ENCODE measurements at places on chromosomes 5 and 9. TPM values are rescaled to one million over a fixed set of nuclear protein-coding genes. Genes with fewer than 3 reads are reported as not detected.

- DNase-seq: no peak
Observed at GRCh38 chr9:87236546-87236945, 261.1 kb upstream of the DAPK1 start.

- no peak for DNase-seq
Observed at GRCh38 chr5:111013011-111013410, 58.5 kb upstream of the TSLP start.

GRCh38 chr9:85067792-85068191, 398.3 kb downstream of the NTRK2 start:
- no peak for DNase-seq

DNA sequence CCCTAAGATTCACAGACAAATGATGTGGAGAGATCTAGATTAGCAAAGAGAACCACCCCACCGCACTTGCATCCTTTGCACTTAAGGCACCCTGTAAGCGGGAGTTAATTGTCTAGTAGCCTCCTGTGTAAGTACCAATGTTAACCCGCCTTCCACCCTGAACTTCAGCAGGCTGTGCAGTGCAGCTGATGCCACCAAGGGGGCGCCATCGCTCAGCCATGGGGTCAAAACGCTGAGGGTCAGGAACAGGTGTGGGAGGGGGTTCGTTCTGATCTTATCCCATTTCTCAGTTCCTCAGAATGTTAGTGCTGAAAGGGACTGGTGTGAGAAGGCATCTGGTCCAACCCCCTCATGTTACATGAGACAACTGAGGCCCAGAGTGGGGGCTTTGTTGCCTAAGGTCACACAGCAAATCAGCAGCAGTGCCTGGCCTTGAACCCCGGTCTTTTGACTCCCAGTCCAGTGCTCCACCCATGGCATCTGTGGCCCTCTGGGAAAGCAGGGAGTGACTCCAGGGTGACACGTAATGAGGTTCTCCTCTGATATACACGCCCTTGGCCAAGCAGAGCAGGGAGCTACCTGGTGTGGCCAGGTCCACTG, 57.3 kb downstream of the CYFIP2 start:
- no peak for DNase-seq

GRCh38 chr9:133945314-133945975, 46.7 kb downstream of the VAV2 start:
- DNase-seq: no peak

DNA sequence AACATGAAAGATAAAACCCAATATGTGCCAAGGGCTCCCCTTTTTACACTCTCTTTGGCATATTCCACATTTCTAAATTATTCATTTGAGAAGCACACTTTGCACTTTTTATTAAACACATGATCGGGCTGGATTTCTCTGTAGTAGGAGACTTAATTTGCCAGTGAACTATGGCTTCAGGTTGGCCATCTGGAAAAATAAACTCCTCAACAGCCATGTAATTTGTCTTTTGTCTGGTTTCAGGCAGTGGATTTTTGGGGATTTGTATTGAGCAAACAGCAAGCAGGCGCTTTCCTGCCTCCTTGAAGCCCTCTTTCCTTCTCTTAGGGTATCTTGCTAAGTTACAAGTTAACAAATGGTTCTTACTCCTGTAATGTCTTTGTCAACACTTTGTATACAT, 73.0 kb upstream of the DMRTA1 start:
- no peak for DNase-seq

DNA sequence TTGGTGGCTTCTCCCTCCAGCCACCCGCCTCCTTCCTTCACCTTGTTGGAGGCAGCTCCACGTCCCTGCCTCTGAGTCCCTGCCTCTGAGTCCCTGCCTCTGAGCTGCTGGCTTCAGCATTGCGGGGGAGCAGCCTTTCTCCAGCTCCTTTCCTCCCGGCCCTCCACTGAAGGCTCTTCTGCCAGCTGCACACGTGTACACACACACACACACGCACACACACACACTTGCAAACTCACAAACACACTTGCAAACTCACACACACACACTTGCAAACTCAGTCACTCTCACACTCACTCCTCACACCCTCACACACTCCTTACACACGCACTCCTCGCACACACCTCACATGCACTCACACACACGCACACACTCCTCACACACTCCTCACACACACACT, 45.1 kb downstream of the C9orf50 start:
- DNase-seq: no peak

- no peak for DNase-seq
Observed at GRCh38 chr9:108277216-108277615, 578.6 kb downstream of the ACTL7B start.

GRCh38 chr9:16825331-16825725, 45.1 kb downstream of the BNC2 start:
- no peak for DNase-seq

GRCh38 chr9:95003689-95004410, 277.4 kb downstream of the AOPEP start:
- DNase-seq: no peak

GRCh38 chr5:39186289-39186688, 33.1 kb downstream of the FYB1 start:
- no peak for DNase-seq

- DNase-seq: no peak
Observed at GRCh38 chr5:39024005-39024404, 50.2 kb downstream of the RICTOR start.

GRCh38 chr5:170429014-170429413, 39.8 kb upstream of the KCNMB1 start:
- no peak for DNase-seq

GRCh38 chr5:30926218-30926617, 267.3 kb upstream of the CDH6 start:
- no peak for DNase-seq

GRCh38 chr9:70995511-70995910, 125.9 kb downstream of the TRPM3 start:
- no peak for DNase-seq

GRCh38 chr5:89437450-89438435, 554.8 kb upstream of the MEF2C start:
- DNase-seq: no peak

DNA sequence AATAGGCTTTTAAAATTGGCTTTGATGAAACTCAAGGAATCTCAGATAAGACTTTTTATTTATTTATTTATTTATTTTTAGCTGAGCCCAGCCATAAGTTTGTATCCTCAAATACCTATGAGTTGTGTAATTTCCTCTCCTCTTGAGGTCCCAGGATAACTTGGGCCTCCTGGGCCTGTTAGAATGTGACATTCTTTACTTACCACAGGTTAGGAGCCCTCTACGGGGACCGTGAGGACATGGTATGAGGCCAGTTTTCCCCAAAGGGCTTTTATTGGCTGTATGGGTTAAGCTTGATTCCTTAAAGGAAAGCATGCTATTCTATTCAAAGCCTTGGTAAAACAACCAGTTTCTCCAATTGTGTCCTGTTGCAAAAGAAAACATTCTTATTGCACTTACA, 16.9 kb downstream of the SHISAL2B start:
- no peak for DNase-seq

DNA sequence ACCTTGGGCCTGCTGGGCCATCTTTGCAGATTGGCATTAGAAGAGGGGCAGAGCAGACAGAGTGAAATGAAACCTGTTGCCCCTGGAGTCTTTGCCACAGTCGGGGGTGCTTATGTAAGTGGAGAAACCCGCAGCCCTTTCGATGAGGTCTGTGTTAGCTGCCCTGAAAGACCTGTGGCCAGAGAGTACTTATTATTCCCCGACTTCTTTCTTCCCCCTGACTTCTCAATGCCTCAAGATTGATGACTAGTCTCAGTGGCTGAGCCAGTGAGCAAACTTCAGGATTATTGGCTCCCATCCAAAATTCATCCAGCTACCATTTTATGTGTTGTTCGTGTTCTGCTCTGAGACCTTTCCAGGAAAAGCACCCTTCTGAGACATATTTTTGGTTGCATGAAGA, 7.6 kb downstream of the NTRK2 start:
- no peak for DNase-seq

- DNase-seq: peak; percentile 58
Observed at GRCh38 chr9:136409557-136410455, 608 bp downstream of the ENTR1 start.

DNA sequence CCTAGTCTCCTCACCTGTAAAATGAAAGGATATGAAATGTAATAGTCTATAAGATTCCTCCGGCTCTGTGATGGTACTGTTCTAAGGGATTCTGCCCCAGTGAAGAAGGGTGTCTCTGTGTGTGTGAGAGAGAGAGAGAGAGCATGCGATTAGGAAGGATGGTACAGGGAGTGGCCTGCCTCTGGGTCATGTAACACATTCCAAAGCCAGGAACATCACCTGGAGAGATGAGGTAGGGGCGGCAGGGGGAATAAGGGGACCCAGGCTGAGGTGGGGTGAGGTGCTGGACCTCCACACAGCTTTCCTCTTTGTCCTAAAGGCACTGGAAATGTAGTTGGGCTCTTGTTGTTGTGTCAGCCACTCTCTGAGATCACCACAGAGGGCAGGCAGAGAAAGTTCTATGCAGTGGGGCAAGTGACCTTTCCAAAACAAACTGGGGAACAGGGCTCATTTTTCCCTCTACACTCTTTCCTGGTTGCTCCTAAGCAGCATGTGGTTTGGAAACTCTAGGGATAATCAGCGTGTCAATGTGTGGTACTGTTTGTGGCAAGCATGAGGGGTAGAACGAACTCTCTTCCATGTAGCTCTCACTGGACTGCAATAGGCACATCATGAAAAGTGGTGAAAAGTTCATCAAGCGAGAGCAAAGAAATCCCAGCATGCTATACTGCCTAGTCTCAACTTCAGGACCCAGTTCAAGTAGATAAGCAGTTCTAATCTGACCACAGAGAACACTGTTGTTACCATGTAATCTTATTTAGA, 65.0 kb downstream of the SEMA6A start:
- no peak for DNase-seq

DNA sequence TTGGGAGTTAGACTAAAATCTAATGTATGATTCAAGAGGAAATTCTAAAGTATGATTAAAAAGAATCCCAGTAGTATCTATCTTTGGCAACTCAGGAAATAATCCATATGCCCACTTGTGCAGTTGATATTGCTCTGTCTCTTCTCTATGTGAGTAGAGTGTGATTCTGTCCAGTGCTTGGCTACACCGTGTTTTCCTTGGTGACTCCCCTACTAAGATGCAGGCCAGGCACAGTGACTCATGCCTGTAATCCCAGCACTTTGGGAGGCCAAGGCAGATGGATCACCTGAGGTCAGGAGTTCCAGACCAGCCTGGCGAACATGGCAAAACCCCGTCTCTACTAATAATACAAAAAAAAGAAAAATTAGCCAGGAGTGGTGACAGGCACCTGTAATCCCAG, 495.4 kb downstream of the MAT2B start:
- no peak for DNase-seq

GRCh38 chr5:137564398-137564961, 65.4 kb upstream of the SPOCK1 start:
- no peak for DNase-seq

DNA sequence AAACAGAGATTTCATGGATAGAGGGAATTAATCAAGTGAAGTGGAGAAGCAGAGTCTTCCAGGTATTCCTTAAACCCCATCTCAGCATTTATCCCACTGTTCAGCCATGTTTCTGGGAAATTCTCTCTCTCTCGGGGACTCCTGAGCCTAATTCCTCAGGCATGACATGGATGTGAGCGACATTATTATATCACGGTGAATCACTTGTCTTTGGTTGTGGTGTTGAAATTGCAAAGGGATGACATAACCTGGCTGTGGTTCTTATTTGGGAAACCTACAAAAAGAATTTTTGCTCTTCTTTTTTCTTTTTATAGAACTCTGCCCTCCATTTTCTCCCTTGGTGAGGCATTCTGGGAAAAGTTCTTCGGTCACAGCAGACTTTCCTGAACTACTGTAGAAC, 457.9 kb upstream of the PTGER4 start:
- no peak for DNase-seq

GRCh38 chr9:108703429-108703828, 152.4 kb downstream of the ACTL7B start:
- no peak for DNase-seq

- peak; percentile 22 for DNase-seq
Observed at GRCh38 chr5:6595405-6595804, 37.4 kb downstream of the NSUN2 start.

GRCh38 chr5:148466236-148466580, 82.5 kb downstream of the FBXO38 start:
- DNase-seq: no peak

DNA sequence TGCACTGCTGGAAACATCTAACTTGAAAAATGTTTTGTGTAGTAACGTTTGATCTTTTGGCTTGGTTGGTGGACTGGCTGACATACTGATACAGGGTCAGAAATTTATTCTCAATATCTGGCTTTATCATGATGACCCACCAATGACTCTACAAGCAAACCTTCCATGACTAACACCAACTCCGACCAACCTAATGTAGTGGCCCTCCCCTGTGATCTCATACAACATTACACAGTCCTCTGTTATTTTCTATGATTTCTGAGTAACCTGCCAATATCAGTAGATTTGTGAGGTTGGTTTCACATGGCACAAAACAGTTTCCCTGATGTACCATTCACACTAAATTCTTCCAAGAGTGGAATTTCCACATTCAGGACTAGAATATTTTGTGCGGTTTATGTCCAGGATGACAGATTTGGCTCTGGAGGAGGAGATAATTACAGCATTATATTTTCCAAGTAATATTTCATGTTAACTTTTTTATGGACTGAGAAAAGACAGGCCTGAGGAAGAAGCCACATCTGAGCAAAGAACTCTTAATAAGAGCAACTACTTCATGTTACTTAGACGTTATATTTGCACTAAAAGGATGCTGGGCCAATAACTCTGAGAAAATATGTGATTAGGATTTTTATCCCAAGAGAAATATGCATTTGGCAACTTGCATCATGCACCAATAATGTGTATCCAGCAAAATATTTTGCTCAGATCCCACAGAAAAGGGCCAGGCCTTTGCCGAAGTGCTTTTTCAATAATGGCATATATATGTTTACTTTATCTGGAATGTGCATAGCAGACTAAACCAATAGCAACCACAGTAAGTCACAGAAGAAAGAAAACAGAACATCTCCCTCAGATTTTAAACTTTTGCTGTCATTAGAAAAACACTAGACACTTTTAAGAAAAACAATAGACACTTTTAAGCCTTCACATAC, 273.4 kb downstream of the KCNN2 start:
- DNase-seq: no peak

GRCh38 chr9:33273266-33273971, 8.6 kb downstream of the CHMP5 start:
- DNase-seq: no peak

GRCh38 chr9:98897745-98898144, 46.0 kb upstream of the COL15A1 start:
- no peak for DNase-seq

ANKRD20A1 gene
- total RNA-seq: not detected

SHOC1 gene
- total RNA-seq: not detected

CD274 gene
- total RNA-seq: 10.4 TPM

LAMC3 gene
- not detected for total RNA-seq

STPG3 gene
- total RNA-seq: not detected

GPRIN1 gene
- 2.5 TPM for total RNA-seq

HSPB3 gene
- total RNA-seq: not detected

MAMDC2 gene
- total RNA-seq: 0.12 TPM

ROR2 gene
- total RNA-seq: 3.2 TPM

ALDOB gene
- total RNA-seq: not detected

CTNND2 gene
- not detected for total RNA-seq

FGD3 gene
- total RNA-seq: 91.2 TPM

PRXL2C gene
- total RNA-seq: 7.0 TPM

Data from activated CD8-positive, alpha-beta memory T cell treated with anti-CD3 and anti-CD28 coated beads, Interleukin-2, amount 10 ng/mL, durations not matched to agents 7 days and 5 days (primary cell).